ENCODE measurements at places on chromosomes 16 and 17. TPM values are rescaled to one million over a fixed set of nuclear protein-coding genes. Genes with fewer than 3 reads are reported as not detected.

ZNF624 gene
- 8.8 TPM for polyA plus RNA-seq

MGAT5B gene
- polyA plus RNA-seq, result 2.3 TPM

NFATC2IP gene
- 57.6 TPM for polyA plus RNA-seq

CCDC200 gene
- 16.3 TPM for polyA plus RNA-seq

IGFBP4 gene
- 207 TPM for polyA plus RNA-seq

TOX3 gene
- polyA plus RNA-seq, result 5.1 TPM

CDH13 gene
- polyA plus RNA-seq, result 2.5 TPM

PABPN1L gene
- polyA plus RNA-seq, result 0.25 TPM

KRT28 gene
- polyA plus RNA-seq, result not detected

CD300E gene
- polyA plus RNA-seq, result 0.37 TPM

CPNE7 gene
- polyA plus RNA-seq, result not detected

TSNAXIP1 gene
- 6.1 TPM for polyA plus RNA-seq

SECTM1 gene
- polyA plus RNA-seq, result 1.9 TPM

RRAD gene
- 9.1 TPM for polyA plus RNA-seq

CCL23 gene
- not detected for polyA plus RNA-seq

NACA2 gene
- 2.3 TPM for polyA plus RNA-seq

TNRC6C gene
- 14.1 TPM for polyA plus RNA-seq
